ENCODE measurements at places on chromosomes 1 and 21.

GRCh38 chr1:235410467-235410866 is 43.2 kb downstream of the TBCE start:
- DNase-seq, result no peak

- DNase-seq, result no peak
Measured at GRCh38 chr21:31482460-31482859, 138.4 kb upstream of the TIAM1 start.

GRCh38 chr1:119219711-119220110 is 79.3 kb upstream of the WARS2 start:
- no peak for DNase-seq

- DNase-seq, result no peak
Measured at GRCh38 chr1:47656719-47657685, 219.2 kb downstream of the FOXD2 start.

DNA sequence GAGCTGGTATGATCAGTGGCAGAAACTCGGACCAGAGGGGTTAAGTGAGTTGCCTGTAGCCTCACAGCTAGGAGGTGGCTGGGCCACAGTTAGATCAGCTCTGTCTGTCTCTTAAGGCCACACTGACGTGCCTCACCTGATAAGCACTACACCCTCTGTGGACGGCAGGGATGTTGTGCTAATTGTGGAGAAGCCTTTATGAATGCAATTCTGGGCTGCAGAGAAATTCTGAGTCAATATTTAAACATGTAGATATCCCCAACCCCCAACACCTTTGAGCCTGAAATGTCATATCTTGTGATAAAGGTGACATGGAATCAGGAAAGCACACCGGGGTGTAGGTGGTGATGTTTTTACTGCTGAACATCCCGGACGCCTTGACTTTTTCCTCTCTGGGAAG is 88.3 kb downstream of the KCNJ6 start:
- no peak for DNase-seq

DNA sequence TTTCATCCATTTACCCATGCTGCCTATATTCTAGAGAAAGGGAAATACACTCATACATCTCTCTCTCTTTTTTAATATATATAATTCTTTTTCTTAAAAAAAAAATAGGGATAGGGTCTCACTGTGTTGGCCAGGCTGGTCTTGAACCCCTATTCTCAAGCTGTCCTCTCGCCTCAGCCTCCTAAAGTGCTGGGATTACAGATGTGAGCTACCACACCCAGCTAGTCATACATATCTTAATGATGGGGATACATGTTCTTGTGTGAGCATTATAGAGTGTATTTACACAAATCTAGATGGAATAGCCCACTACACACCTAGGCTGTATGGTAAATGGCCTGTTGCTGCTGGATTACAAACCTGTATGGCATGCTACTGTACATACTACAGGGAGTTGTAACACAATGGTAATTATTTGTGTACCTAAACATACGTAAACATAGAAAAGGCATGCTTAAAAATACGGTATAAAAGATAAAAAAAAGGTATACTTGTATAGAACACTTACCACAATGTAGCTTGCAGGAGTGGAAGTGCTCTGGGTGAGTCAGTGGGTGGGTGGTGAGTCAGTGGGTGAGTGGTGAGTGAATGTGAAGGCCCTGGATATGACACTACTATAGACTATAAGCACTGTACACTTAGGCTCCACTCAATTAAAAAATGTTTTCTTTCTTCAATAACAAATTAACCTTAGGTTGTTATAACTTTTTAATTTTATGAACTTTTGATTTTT is 72.9 kb downstream of the IVNS1ABP start:
- peak; percentile 65 for DNase-seq

DNA sequence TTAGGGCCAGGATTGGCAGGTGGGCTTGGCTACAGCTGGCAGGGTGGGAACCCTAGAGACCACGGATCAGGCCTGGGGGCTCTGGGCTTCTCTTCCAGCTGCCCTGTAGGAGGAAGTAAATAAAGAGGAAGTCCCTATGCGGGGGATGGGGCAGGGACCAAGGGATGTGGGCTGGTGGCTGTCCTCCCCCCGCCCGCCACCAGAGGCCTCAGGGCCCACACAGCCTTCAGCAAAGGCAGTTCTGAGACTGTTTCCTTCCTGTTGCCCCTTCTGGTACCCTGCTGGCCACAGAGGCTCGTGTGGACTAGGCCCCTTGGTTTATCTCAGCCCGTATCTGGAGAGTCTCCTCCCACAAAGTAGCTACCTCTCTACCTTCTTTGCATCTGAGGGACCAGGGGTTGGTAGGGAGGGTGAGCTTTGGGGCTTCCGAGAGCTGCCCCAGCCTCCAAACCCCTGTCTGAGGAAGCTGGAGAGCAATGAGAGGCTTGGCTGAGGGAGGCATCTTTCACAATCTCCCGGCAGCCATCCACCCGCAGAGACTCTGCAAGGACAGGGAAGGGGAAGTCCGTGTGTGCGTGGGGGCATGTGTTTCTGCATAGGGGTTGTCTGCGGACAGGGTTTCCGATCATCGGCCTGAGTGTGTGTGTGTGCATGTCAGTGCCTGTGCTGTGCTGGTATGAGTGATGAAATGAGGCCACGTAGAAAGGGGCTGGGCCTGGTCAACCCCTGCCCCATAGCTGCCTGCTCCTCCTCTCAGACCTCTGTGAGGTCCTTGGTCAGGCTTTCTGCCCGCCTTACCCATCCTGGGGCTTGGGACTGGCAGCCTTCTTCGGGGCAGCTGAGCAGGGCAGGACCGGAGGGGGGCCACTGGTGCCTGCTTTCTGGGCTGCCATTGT is 12.5 kb downstream of the RPS6KA1 start:
- DNase-seq, result peak; percentile 77

- no peak for DNase-seq
Measured at GRCh38 chr1:28506907-28507246, 1.0 kb downstream of the RCC1 start.
